Prostate gland (tissue), 2 donors: ENCODE measurements at places on chromosomes 2 and 18. TPM values are rescaled to one million over a fixed set of nuclear protein-coding genes. Genes with fewer than 3 reads are reported as not detected.

ANKRD62 gene
- total RNA-seq: 4.3 TPM

DNA sequence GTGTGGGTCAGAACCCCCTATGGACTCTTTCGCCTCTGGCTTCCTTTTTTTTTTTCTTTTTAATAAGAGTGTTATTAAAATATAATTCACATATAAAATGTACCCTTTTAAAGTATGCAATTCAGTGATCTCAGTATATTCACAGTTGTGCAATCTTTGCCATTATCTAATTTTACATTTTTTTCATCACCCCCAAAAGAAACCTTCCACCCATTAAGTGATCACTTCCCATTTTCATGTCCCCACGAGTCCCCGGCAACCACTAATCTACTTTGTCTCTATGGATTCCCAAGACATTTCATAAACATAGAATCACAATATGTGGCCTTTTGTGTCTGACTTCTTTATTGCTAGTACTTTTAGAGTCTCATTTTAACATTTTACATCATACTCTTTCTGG is 38.7 kb upstream of the ANXA4 start:
- H3K4me1 ChIP-seq: no peaks in the 10 kb centered on the region
- no peak overlapping the region for H3K4me3 ChIP-seq
- no peaks in the 10 kb centered on the region for H3K36me3 ChIP-seq
- no peak overlapping the region for H3K27ac ChIP-seq
- no peak for DNase-seq

GRCh38 chr2:240325016-240326007 is 110.2 kb upstream of the GPC1 start:
- no peaks in the 10 kb centered on the region for H3K27me3 ChIP-seq
- no peaks in the 10 kb centered on the region for H3K4me1 ChIP-seq
- H3K27ac ChIP-seq: no peak overlapping the region

GRCh38 chr18:8484951-8485350 is 124.3 kb upstream of the RAB12 start:
- H3K27me3 ChIP-seq: no peaks in the 10 kb centered on the region
- H3K36me3 ChIP-seq: no peaks in the 10 kb centered on the region
- H3K27ac ChIP-seq: no peak overlapping the region
- no peak overlapping the region for H3K4me3 ChIP-seq
- DNase-seq: no peak

- no peaks in the 10 kb centered on the region for H3K36me3 ChIP-seq
- no peak for DNase-seq
- H3K27me3 ChIP-seq: no peaks in the 10 kb centered on the region
- no peak overlapping the region for H3K27ac ChIP-seq
Measured at GRCh38 chr2:8021921-8022320, 659.9 kb upstream of the ID2 start.

- no peak overlapping the region for H3K4me3 ChIP-seq
- no peak for DNase-seq
- H3K4me1 ChIP-seq: no peaks in the 10 kb centered on the region
- no peaks in the 10 kb centered on the region for H3K27me3 ChIP-seq
Measured at GRCh38 chr2:182283512-182283911, 143.3 kb downstream of the PDE1A start.
